Type B pancreatic cell (in vitro differentiated cells): ENCODE measurements at places on chromosomes 4 and X. TPM values are rescaled to one million over a fixed set of nuclear protein-coding genes. Genes with fewer than 3 reads are reported as not detected.

DNA sequence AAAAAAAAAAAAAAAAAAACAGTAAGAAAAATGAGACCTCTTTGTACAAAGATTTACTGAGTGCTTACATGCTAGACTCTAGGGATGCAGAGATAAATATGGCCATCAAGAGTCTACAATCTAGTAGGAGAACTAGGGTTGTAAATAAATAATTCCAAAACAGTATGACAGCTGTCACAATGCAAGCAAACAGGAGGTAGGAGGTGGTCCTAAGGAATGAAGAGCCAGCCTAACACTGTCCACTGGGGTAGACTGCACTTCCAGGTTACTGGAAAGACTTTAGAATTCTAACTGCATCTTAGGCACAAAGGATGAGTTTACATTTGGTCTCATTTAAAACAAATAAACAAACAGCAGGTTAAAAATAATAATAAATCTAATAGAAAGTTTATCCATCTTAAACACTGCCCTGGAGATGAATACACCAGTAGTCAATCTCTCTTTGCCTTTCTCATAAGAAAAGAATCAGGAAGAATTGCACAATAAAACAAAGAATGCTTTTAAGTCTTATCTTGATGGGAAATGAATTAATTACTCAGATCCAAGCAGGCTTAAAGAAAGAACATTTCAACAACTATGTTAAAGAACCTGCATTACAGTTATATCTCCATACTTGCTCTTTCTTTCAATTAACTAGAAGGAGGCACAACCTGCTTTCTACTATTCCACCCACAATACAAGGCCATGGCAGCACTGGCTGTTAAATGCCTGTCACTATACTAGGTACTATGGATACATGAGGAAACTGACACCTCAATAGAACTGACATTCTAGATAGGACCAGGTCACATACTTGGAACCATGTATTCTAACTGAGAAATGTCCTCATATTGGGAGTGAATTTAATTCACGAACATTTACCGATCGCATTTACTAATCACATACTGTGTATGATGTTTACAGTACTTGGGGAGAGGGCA, 12.7 kb downstream of the ADGRA3 start:
- peak overlapping the region; percentile 40 for H3K4me3 ChIP-seq
- peaks cover 24% of the 10 kb centered on the region for H3K4me1 ChIP-seq

GRCh38 chr4:106618956-106619355, 250.4 kb upstream of the GIMD1 start:
- peaks cover 19% of the 10 kb centered on the region for H3K4me1 ChIP-seq
- H3K36me3 ChIP-seq = no peaks in the 10 kb centered on the region
- H3K4me3 ChIP-seq = no peak overlapping the region

GRCh38 chrX:15853586-15854079, 980 bp downstream of the AP1S2 start:
- H3K36me3 ChIP-seq = peaks cover 8% of the 10 kb centered on the region
- H3K27me3 ChIP-seq = peaks cover 7% of the 10 kb centered on the region
- H3K4me1 ChIP-seq = peaks cover 29% of the 10 kb centered on the region

MAGEA2B gene
- 1.1 TPM in 1 of 2 replicates, not detected in the other for total RNA-seq
